ENCODE measurements at places on chromosomes 1 and 21.
A peak's percentile ranks its signal among the peaks of the same experiment; 100 is the strongest.

- no peak for DNase-seq
Measured at GRCh38 chr1:230408971-230409370, 17.2 kb downstream of the PGBD5 start.

GRCh38 chr1:35737120-35737519 lies 18.4 kb upstream of the C1orf216 start:
- no peak for DNase-seq

DNA sequence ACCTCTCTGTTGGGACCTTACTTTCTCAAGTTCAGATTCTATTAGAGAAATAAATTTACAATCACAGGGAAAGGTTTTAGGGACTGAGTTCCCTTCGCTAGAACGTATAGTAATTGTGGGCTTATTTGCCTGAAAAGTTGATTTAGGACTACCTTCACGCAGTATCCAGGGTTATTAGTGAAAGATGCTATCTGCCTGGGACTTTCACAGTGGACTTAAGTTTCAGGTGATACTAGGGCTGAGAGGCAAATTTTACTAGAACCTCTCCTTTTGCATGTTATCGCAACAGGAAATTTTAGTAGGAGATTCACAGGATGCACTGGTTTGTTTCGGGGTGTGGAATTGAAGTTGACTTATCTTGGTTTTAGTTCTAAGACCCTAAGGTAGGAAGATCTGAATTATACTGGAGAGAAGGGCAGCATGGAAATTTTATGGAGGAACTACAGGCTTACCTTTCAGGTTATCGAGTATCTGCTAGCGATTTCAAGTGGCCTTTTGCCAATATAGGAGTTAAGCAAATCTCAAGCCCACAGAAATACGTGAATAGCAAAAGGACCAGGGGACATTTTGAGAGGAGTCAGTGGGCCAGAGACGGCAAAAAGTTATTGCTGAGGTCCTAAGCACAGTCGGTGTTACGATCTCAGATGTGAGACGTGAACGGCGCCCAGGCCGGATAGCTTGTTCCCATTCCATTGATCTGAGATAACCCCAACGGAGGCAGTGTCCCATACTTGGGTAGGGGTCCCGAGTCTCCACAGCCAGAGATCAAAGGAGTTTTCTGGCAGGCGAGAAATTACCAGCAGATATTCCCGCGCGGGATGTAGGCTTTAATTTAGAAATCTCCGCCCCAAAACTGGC lies 723 bp upstream of the GNAI3 start:
- no peak for DNase-seq

- DNase-seq, result peak; percentile 57
Measured at GRCh38 chr1:93988634-93989350, 79.6 kb upstream of the GCLM start.

GRCh38 chr1:92879316-92879968 lies 47.6 kb downstream of the RPL5 start:
- DNase-seq, result no peak

GRCh38 chr1:69976896-69977295 lies 228.5 kb downstream of the LRRC40 start:
- DNase-seq, result no peak

- no peak for DNase-seq
Measured at GRCh38 chr1:210476730-210477129, 148.0 kb downstream of the HHAT start.

DNA sequence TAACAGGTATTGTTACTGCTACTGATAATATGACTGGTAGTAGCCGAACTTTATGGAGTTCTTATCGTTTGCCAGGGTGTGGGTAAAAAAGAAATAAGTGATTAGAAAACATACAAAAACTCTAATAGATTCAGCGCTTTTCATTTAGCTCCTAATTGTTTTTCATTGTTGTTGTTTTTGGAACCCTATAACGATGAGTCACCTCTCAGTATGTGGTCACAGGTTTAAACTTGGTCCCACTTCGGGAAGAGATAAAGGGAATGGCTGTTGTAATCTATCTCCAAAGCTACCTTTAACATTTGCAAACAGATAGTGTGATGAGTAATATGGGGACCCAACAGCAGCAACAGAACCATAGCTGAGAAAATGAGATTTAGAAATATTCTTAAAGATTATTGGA lies 62.7 kb upstream of the BCL10 start:
- no peak for DNase-seq

- no peak for DNase-seq
Measured at GRCh38 chr1:225670806-225671733, 18.1 kb upstream of the ENAH start.

GRCh38 chr21:37266515-37267221 lies 466 bp downstream of the VPS26C start:
- no peak for DNase-seq

- DNase-seq, result peak; percentile 29
Measured at GRCh38 chr1:230542054-230542453, 100.2 kb upstream of the COG2 start.

GRCh38 chr1:54009406-54009805 lies 8.6 kb downstream of the LDLRAD1 start:
- no peak for DNase-seq
